ENCODE measurements at places on chromosomes 16 and 17. TPM values are rescaled to one million over a fixed set of nuclear protein-coding genes. Genes with fewer than 3 reads are reported as not detected.

Gene EVI2B
- not detected for total RNA-seq

Gene C17orf50
- not detected for total RNA-seq

Gene FOXN1
- under 0.01 TPM for total RNA-seq

Gene ZNF750
- not detected for total RNA-seq
